ENCODE measurements at places on chromosomes 7 and 10.

DNA sequence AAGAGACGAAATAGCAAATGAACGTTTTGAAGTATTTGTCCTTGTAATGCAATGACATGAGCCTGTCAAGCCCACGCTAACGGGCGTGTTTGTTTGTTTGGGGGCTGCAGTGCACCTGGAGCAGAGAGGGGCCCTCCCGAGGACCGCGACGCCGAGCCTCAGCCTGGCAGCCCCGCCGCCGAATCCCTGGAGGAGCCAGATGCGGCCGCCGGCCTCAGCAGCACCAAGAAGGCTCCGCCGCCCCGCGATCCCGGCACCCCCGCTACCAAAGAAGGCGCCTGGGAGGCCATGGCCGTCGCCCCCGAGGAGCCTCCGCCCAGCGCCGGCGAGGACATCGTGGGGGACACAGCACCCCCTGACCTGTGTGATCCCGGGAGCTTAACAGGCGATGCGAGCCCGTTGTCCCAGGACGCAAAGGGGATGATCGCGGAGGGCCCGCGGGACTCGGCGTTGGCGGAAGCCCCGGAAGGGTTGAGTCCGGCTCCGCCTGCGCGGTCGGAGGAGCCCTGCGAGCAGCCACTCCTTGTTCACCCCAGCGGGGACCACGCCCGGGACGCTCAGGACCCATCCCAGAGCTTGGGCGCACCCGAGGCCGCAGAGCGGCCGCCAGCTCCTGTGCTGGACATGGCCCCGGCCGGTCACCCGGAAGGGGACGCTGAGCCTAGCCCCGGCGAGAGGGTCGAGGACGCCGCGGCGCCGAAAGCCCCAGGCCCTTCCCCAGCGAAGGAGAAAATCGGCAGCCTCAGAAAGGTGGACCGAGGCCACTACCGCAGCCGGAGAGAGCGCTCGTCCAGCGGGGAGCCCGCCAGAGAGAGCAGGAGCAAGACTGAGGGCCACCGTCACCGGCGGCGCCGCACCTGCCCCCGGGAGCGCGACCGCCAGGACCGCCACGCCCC is 118.5 kb downstream of the CYTH3 start:
- DNase-seq, result no peak

- peak; percentile 36 for DNase-seq
These were observed 541 bp upstream of the PFKFB3 start for GRCh38 chr10:6202098-6202683.

DNA sequence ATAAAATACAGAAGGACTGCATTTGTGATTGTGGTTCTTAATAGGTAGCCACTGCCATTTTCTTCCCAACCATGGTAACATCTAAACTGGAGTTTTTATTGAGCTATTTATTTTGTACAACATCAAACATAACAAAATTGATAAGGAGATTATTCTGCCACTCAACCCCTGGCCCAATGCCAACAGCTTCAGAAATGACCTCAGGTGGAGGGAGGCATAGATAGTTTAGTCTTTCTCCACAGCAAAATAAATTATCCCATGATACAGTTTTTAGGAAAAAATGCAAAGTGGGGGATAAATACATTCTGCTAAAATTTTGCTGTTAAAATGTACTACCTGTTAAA is 57.6 kb downstream of the LRRTM3 start:
- DNase-seq, result no peak

DNA sequence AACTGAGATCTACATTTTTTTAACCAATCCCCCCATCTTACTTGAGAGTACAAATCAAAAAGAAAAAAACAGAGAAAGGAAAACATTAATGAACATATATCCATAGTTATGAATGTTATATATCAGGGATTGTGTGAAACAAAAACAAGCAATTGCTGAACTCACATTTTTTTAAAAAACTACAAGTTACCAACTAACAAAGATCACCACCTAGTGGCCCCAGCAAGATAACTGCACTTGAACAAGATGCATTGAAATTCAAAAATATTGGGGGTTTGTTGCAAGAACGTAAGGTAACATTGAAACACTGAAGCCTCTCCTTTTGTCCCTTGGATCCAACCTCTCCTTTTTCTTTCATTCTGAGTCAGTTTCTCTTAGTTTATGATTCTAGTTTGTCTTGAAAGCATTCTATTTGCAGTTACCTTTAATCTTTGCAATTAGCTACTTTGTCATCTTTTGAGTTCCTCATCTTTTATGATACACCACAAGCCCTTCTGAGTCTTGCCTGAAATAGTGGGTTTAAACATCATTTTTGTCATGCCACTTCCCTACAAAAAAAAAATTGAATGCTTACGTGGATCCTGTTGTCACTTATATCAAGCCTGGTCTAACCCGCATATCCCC is 87.3 kb upstream of the TES start:
- no peak for DNase-seq

- no peak for DNase-seq
These were observed 84.7 kb upstream of the C1QL3 start for GRCh38 chr10:16606421-16606820.

- no peak for DNase-seq
These were observed 2.1 kb upstream of the SORCS3 start for GRCh38 chr10:104638861-104639589.

DNA sequence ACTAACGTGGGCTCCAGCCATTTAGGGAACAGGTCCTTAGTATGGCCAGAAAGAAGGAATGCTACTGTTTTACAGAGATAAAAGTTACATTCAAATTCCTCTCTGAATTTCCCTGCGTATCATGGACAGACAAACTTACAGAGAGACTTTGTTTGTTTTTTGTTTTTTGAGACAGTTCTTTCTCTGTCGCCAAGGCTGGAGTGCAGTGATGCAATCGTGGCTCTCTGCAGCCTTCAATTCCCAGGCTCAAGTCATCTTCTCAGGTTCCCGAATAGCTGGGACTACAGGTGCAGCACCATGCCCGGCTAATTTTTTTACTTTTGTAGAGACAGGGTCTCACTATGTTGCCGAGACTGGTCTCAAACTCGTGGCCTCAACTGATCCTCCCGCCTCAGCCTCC is 64.5 kb upstream of the MPP7 start:
- no peak for DNase-seq

GRCh38 chr7:71239586-71240268 is 107.8 kb downstream of the GALNT17 start:
- no peak for DNase-seq

- no peak for DNase-seq
These were observed 544.5 kb upstream of the SORCS1 start for GRCh38 chr10:107708981-107709380.

DNA sequence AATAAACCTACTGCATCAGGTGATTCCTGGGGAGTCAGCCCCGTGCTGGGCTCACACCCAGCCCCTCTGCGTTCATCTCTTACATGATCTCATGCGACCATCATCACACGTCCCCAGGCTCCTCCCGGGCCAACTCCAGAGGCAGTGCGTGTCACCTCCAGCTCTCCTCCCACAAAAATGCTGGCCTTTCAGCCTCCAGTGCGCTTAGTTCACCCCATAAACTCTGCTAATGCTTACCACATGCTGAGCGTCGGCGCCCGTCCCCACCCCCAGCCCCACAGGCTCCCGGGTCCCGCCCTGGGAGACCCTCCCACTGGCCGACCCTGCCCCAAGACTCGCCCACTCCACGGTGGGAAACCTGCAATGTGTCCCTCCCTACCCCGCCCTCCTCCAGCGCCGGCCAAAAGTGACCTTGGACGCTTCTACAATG is 816 bp upstream of the SDK1 start:
- DNase-seq, result no peak

DNA sequence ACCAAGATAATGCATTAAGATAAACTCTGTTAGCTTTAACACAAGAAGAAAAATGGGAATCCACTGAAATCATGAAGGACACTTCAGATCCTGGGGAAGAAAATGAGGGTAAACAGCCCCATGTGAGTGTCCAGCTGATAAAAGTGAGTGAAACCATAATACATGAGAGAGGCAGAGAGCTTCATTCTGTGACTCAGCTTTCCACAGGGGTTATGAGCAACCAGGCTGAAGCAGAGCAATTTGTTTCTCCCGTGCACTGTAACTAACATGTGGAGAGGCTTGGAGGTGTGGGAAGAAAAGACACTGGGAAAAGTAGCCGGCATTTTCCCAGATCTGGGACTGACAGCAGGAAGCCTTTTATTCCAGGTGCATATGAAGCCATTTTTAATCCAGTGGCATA is 971.7 kb downstream of the ANKRD7 start:
- DNase-seq, result no peak

DNA sequence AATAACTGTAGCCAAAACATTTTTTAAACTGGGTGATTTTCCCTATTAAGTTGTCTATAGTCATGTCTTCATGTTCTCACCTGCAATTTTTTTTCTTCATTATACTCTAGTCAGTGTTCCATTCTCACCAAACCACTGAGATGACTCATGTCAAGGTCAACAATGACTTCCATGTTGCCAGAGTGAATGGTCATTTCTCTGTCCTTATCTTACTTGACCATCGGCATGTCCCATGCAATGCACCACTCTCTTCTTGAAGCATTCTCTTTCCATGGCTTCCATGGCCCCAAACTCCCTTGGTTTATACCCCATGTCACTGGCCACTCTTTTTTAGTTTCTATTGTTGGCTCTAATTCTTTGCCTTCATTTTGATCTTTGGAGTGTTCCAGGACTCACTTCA is 173.9 kb downstream of the PPP1R17 start:
- DNase-seq, result no peak

GRCh38 chr7:156604836-156605695 is 35.5 kb upstream of the RNF32 start:
- no peak for DNase-seq

DNA sequence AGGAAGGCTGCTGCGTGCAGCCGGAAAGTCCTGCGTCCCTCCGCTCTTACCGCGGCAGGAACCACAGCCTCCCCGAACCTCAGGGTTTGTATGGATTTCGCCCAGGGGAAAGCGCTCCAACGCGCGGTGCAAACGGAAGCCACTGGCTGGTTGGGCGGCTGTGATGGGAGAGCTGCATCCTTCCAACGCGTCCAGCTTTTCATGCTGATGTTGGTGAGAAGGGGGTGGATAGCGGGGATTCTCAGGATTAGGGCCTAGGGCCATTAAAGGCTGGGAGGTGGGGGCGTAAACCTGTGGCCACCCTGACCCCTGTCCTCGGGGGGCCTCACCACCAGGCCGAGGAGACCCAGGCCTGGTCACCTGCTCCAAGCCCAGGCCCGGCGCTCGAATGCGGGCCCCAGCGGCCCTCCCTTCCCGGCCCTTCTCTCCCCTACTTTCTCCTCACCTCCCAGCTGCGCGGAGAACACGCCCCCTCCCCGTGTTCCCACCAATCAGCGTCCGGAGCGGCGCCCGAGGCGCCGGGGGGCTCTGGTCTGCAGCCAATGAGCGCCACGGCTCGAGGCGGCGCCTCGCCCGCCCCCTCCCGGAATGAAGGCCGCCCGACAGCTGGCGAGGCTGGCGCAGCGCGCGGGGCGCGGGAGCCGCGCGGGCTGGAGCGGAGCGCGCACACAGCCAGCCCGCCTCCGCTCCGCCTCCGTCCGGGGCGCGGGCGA is 458 bp upstream of the NANOS1 start:
- peak; percentile 87 for DNase-seq

- peak; percentile 7 for DNase-seq
These were observed 298.6 kb downstream of the REEP3 start for GRCh38 chr10:63819753-63820329.

- DNase-seq, result no peak
These were observed 60.9 kb downstream of the COBL start for GRCh38 chr7:51255536-51256208.

DNA sequence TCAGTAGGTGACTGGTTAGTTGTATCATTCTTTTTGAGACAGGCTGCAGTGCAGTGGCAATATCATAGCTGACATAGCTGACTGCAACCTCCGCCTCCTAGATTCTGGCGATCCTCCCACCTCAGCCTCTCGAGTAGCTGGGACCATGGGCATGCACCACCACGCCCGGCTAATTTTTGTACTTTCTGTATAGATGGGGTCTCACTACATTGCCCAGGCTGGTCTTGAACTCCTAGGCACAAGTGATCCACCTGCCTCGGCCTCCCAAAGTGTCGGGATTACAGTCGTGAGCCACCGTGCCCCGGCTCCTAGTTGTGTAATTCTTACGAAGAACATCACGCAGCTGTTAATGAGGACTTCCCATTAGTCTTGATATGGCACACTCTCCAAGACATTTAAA is 123.4 kb upstream of the VKORC1L1 start:
- DNase-seq, result no peak

DNA sequence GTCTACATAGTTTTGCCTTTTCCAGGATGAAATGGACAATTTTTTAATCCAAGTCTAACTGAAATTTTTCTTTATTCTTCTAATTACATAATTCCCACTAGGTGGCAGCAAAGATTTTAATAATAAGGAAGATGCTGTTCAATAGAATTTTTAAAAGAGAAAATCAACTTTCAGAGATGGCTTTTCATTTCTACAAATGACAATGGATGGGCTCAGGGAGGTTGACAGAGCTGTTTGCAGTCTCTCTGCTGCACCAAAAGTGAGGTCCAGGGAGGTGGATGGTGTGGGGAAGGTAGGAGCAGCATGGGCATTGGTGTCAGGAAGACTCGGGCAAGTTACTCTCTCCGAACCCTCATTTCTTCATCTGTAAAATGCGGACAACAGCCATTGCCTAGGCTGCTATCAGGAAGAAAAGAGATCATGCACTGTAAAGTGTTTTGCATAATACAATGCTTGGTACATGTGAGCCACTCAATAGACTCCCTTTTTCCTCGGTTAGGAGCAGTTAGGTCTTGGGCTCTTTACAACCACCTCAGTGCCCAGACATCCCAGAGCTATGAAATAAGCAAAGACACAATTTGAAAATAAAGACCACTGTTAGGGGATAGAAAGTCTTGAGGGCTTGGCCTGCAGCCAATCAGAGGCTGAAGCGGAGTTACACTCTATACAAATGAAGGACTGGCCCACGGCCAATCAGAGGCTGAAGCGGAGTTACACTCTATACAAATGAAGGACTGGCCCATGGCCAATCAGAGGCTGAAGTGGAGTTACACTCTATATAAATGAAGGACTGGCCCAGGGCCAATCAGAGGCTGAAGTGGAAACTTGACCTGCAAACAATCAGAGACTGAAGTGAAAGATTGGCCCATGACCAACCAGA is 107.1 kb downstream of the ABLIM1 start:
- no peak for DNase-seq

DNA sequence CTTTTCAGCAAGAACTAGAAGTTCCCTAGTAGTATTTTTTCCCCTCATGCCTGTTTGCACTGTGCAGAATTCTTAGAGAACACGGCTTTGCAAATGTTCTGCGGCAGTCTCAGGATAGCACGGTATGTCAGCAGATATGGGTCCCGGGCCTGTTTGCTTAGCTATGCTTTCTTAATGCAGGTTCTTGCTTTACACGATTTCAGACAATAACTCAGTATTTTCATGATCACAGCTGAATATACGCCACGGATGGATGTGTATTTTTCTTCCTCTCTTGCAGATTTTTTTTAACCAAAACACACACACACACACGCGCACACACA is 137.3 kb downstream of the HECW1 start:
- DNase-seq, result no peak
